ENCODE measurements at places on chromosomes 6 and 20. TPM values are rescaled to one million over a fixed set of nuclear protein-coding genes. Genes with fewer than 3 reads are reported as not detected.

Gene CLDN20
- 0.30 TPM for total RNA-seq

Gene COX4I2
- 4.1 TPM for total RNA-seq

DNA sequence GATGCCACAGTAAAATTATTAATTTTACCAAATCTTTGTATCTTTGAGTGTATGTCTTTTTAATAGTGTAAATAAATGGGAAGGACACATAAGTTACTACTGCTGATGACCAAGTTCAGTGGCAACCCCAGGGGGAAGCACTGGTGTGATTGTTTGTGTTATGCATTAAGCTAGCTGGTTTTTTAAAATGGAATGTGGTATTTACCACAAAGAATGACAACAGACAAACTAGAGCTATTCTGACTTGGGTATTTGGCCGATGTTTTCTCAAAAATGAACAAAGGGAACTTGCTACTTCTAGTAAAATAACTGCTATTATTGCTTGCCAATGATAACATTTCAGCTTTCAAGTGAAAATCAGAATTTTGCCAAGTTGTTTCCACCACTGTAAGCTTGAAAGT lies 2.9 kb downstream of the FNDC1 start:
- DNase-seq, result peak; percentile 23

DNA sequence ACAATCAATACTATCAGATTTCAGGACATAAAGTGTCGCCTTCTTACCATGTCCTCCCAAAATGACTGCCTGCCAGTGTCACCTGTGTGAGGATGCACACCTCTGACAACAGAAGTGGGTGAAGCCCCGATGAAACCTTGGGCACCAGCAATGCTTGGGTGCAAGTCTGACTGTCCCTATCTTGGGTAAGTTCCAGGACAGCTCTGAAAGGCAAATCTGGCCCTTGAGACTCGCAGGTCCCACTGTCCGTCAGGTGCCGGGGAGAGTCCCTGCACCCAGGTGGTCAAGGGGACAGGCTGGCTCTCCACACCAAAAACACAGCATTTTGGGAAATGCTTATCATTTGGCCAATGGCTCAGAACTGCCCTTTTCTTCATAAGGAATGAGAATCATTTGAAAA lies 43.3 kb downstream of the EZR start:
- no peak for DNase-seq

GRCh38 chr6:117311726-117312125 lies 46.4 kb downstream of the VGLL2 start:
- no peak for DNase-seq

- DNase-seq, result peak; percentile 91
Measured at GRCh38 chr6:32838114-32838958, at the start of gene TAP2. Gene TAP2 (minus strand): TSS chr6:32838739. CDS start chr6:32838233, 506 bp downstream.

GRCh38 chr6:36655085-36655724 lies 23.3 kb upstream of the CDKN1A start:
- DNase-seq, result peak; percentile 22

DNA sequence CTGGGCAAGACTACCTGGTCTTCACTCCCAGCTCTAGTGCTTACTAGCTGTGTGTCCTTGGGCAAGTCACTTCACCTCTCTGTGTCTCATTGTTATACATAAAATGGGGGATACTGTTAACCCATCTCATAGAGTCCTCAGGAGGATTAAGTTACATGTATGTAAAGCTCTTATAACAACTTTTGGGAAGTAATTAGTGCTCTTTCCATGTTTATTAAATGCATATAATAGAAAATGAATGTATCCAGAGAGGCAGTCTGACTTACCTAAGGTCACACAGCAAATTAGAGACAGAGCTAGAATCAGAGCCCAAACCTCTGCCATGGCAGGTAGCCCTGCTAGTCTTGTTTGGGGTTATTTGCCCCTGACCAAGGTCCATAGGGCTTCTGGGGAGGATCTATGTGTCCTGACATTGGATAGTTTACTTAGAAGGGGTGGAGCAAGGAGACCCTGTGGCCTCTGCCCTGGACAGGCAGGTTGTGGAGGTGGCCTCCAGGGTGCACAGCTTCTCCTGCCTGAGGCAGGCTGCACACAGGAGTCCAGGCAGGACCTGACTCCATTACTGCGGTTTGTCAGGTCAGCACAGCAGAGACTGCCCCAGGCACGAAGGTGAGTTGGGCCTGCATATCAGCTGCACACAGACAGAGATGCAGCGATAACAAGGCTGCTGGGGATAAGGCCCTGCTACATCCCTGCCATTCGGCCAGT lies 8.4 kb upstream of the MAPK13 start:
- DNase-seq, result no peak

- no peak for DNase-seq
Measured at GRCh38 chr20:60071965-60072364, 113.7 kb downstream of the CDH26 start.

Gene OSBPL2
- total RNA-seq, result 39.0 TPM

Gene EPPIN
- not detected for total RNA-seq

GRCh38 chr20:11467436-11467835 lies 450.3 kb upstream of the BTBD3 start:
- DNase-seq, result no peak

All from skin of body (tissue), 3 donors.